EL (cell line): ENCODE measurements at places on chromosomes 3 and 15.

DNA sequence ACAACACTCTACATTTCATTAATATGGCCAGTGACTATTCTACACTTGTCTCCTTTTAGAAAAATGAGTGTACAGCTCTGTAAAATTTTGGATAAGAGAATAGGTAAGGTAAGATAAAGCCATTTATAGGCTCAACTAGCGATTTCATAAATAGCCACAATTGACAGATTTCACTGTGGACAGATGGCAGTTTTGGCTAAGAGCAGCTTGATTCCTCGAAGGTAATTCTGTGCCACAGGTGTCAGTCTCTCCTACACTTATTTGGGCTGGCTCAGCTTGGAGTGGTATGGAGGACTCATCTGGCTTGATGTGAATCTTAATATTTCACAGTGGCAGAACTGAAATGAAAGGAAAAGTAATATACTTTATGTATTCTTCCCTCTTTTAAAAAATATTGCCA, 536.7 kb upstream of the TBL1XR1 start:
- DNase-seq, result no peak

DNA sequence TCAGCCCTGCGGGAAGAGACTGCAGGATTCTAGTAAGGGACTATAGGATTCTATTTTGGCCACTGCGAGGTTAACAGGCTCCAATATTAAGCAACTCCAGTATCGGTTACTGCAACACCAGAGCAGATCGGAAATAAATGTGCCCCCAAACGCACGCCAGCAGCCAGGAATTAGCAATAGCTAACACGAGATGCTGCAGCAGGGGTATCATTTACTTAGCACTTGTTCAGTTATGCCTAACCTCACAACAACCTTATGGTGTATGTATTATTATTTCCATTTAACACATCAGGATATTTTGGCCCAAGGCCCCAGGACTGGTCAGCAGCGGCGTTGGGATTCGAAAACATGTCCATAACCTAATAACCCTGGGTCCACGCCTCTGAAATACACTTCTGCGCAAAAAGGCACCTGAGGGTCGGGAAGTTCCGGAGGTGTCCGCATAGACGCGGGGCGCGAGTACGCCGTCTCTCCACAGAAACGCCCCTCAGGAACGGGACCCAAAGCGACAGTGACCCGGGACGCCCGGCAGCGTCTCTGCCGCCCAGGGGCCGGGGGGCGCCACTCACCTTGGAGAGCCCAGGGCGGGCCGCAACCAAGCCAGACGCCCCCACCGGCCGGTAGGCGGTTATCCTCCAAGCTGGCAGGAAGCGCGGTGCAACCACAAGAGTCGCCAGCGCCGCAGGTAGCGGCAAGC, 681 bp downstream of the PIK3CB start:
- DNase-seq, result peak; percentile 41

- DNase-seq, result peak; percentile 7
Observed at GRCh38 chr3:102530415-102531181, 95.8 kb downstream of the ZPLD1 start.

DNA sequence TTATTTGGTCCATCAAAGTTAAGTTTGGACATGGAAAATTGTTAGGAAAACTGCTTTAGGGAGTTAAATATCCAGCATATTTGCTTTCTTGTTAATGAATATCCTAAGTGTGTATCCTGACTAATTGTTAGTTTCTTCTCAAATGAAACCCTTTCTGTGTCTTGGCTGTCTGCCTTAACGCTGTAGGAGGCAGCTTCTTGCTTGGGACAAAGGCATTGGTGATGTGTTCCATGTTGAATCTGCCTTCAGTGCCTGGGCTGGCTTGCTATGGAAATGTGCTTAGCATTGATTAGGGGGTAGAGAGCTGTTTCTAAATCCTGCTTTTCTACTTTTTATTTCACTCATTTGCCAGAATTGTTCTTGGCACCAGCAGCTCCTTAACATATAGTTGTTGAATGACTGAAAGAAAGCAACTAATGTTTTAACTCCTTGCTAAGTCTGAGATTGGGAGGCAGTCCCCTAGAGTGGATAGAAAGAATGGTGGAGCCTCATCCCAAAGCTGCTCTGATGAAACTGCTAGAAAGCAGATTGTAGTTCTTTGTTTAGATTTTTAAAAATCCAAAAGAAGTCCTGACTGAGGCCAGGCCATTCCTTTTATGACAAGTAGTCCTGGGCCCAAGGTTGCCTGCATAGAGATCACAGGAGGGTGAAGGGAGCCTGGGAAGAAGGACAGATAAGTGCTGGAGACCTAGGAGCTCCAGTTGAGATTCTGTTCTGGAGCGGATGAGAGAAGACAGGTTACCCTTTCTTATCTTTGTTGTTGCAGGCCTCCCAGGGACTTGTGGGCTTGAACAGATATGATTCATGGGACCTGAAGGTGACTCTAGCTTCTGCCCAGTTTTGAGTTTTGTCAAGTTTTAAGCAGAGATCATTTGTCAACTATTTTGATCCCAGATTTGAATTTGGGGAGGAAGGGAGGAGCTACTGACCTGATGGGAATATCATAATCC, 39.3 kb downstream of the OXNAD1 start:
- DNase-seq, result no peak

GRCh38 chr3:177928172-177928873, 607.9 kb upstream of the KCNMB2 start:
- peak; percentile 33 for DNase-seq

GRCh38 chr15:67542420-67543347, at the start of gene MAP2K5:
Gene MAP2K5 (plus strand): TSS chr15:67542703. CDS start chr15:67543336, 633 bp downstream.
- DNase-seq, result peak; percentile 77

GRCh38 chr3:124456506-124456905, 273.7 kb upstream of the UMPS start:
- no peak for DNase-seq

DNA sequence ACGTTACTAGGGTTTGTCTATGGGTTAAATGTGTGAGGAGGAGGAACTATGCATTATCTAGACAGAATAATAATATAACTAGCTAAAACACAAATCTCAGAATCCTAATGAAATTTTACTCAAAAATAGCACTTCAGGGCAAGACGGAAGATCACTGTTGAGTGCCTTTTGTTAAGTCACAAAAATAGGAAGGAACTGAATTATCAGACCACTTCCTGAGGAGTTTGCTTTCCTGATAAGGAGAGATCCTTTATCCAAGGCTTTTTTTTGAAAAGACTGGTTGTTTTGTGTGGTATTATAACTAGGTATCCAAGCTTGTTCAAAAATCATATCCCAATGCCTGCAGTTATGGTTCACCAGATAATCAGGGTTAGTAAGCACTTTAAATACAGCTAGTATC, 34.6 kb downstream of the NR2E3 start:
- DNase-seq, result no peak

- DNase-seq, result no peak
Observed at GRCh38 chr3:2623436-2623835, 486.7 kb downstream of the IL5RA start.
